ENCODE measurements at places on chromosomes 3 and 15.

GRCh38 chr3:5294356-5294755, 106.8 kb downstream of the EDEM1 start:
- DNase-seq: no peak

DNA sequence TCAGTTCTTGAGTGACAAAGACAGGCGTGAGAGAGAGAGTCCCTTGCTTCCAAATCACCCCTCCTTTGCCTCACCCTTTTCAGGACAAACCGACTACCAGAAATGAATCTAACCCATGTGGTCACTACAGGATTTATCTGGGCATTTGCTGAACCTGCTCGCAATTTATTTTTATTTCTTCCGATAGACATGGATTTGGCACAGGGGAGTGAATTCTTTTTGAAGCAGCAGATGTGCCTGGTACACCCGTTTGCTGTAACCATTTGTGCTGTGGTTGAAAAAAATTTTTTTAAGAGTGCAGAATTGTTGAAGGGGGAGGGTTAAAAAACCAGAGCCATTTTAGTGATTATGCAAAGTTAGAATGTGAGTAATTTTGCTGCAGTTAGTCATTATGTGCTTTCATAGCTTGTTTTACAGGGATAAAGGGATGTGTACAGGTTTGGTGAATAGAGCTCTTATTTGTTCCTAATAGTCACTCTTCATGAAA, 442.0 kb downstream of the LPP start:
- DNase-seq: no peak

GRCh38 chr3:146280864-146281263, 30.0 kb upstream of the PLSCR4 start:
- DNase-seq: no peak

- no peak for DNase-seq
These were observed 30.7 kb downstream of the DUOX2 start for GRCh38 chr15:45083223-45083622.

DNA sequence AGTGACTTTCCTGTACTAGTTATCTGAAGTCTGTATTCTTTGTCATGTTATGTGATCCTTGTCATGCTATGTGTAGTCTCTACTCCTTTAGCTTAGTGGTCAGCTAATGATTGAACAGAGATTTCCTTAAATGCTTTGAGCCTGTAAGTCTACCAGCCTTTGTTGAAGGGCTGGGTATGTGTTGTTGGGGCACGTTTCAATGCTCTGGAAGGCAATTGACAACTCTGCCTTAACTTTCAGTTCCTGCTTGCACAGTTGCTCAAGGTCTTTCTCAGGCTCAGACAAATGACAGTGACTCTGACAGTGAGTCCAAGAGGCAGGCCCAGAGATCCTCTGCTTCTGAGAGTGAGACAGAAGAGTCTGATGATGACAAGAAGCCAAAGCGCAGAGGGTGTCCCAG, 89.3 kb downstream of the CHD2 start:
- no peak for DNase-seq

GRCh38 chr3:127761441-127761801, 60.9 kb downstream of the MGLL start:
- DNase-seq: no peak

DNA sequence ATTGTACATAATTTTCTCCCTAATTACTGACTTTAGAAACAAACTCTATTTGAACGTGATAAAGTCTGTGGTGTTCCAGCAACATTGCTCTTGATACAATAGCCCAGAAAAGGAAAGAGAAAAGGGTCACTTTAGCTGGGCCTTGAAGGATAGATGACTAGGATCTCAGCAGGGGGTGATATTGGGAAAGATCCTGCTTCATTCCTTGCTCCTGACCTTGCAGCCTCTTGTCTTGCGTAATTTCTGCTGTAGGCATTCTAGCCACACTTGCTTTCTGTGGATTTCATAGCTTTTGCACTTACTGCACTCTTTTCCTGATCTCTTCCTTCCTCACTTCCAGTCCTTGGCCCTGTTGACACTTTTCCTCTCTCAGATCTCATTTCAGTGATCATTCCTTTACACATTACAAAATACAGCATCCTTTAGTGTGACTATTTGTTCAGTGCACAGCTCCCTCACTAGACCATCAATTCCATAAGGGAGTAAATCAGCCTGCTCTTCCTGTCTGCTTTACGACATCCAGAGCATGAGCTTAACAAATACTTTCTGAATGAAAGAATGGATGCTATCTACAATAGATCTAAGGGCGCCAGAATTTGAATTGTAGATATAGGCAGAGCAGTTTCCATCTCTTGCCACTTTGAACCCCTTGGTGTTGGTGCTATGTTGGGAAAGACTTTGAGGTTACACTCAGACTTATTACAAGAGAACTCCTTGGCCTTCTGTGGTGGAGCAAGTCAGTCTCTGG, 559.6 kb upstream of the MDFIC2 start:
- no peak for DNase-seq

DNA sequence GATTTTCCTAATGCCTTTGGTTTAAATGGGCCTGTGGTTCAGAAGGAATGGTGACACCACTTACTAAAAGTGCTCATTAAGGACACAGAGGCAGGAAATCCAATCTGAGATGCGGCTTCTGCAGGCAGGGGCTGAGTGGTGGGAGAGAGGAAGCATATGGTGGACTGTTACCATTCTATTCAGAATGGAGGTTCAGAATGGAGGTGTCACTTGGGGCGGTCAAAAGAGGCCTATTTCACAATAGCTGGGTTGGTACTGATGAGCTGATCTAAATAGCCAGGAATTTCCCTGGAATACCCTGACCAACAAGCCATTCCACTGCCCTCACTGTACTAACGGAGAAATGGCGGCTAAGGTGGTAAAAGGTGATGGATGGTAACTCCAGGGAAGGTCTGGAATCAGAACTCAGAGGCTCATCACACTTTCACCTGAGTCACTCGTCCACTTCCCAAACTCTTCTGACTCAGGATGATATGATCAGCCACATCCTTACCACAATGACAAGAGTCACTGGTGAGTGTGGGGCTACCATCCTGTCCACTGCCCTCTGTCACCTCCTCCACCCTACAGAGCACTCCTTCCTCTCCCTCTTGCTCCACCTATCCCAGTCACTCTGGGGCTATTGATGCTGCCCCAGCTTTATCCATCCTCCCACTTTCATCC, 15.7 kb downstream of the RFT1 start:
- DNase-seq: no peak

GRCh38 chr3:145191543-145191942, 969.4 kb downstream of the PLOD2 start:
- no peak for DNase-seq

GRCh38 chr3:53817211-53817610, 29.0 kb downstream of the CHDH start:
- DNase-seq: no peak

- DNase-seq: no peak
These were observed 5.9 kb downstream of the USP3 start for GRCh38 chr15:63509955-63510940.

DNA sequence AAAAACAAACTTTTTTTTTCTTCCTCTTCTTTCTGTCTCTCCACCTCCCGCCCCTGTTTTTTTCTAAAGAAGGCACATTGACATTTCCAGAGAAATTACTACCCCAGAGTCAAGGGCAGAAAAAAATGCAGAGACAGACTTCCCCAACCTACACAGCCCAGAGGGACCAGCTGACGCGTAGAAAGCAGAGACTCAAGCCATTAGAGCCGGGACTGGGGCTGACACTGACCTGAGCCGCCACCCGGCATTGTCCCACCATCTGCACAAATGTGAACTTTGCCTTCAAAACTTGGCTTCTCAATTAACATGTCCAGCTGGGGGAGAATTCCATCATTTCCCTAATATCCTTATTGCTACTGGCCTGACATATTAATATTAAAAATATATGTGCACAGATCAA, 385.6 kb downstream of the NR2F2 start:
- no peak for DNase-seq

- DNase-seq: no peak
These were observed 132.2 kb upstream of the NR2E3 start for GRCh38 chr15:71678191-71678590.

DNA sequence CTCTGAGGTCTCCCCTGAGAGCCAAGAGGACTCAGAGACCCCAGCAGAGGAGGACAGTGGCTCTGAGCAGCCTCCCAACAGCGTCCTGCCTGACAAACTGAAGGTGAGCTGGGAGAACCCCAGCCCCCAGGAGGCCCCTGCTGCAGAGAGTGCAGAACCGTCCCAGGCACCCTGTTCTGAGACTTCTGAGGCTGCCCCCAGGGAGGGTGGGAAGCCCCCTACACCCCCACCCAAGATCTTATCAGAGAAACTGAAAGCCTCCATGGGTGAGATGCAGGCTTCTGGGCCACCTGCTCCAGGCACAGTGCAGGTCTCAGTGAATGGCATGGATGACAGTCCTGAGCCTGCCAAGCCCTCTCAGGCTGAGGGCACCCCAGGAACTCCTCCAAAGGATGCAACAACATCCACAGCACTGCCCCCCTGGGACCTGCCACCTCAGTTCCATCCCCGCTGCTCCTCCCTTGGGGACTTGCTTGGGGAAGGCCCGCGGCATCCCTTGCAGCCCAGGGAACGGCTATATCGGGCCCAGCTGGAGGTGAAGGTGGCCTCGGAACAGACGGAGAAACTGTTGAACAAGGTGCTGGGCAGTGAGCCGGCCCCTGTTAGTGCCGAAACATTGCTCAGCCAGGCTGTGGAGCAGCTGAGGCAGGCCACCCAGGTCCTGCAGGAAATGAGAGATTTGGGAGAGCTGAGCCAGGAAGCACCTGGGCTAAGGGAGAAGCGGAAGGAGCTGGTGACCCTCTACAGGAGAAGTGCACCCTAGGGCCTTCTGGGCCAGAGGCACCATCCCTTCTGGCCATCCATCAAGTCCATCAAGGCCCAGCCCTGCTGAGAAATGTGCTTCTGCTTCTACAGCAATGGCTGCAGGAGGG, 23.6 kb downstream of the PLEKHO2 start:
- DNase-seq: no peak

DNA sequence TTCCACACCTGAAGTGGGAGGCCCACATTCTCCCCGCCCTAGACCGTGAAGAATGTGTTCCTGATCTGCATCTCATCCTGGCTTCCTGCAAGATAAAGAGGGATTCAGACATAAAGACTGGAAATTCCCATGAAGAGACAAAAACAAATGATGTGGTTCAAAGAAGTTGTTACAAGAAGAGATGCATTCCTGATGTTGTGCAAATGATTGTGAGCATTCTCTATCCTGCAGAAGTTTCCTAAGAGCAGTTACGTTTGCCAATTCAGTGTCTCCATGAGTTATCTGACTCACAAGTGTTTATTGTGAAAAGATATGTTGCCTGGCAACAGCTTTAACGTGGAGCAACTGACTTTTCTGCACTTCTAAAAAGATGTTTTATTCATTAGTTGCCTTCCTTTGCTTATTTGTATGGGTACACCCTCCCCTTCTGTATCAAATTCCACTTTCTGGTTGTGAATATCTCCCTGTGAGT, 107.8 kb downstream of the ZIC4 start:
- DNase-seq: no peak

- DNase-seq: no peak
These were observed 480.1 kb upstream of the SGO1 start for GRCh38 chr3:20666091-20666490.

DNA sequence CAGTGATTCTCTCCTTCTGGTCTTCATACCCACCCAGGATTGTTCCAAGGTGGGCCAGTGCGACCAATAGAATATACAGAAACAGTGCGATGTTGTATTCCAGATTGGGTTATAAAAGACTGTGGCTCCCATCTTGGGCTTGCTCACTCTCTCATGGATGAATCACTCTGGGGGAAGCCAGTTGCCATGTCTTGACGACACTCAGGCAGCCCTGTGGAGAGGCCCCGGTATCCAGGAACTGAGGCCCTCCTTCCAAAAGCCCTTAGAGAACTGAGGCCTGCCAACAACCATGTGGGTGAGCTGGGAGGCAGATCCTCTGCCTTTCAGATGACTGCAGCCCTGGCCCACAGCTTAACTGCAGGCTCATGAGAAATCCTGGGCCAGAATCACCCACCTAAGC, 57.2 kb downstream of the SH3GL3 start:
- DNase-seq: no peak

DNA sequence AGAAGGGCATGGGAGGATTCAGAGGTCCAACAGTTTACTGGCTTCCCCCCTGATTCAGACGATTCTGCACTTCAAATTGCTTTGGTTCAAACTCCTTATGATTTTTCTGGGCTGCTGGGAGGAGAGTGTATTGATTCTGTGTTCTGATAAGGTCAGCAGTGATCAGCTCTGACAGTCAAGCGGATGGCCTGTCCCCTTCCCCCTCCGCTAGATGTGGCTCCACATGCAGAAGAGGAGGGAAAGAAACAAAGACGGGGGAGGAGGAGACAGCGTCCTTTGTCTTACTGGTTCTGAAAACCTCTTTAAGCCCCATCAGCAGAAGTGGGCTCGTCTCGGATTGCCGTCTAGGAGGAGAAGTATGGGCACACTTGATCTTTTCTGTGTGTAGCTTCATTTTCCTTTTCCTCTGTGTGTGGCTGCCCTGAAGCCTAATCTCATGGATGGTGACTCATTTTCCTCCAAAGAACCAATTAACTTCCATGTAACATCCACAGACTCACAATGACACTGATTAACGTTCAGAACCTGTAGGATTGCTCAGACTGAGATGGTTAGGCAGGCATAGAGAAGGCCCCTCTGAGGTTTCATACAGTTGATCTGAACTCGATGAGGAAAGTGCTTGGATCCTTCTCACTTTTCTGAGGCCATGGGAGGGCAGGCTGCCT, 162.4 kb upstream of the PPP2R3A start:
- DNase-seq: no peak

- DNase-seq: no peak
These were observed 189.0 kb upstream of the TMC3 start for GRCh38 chr15:81562986-81563385.

DNA sequence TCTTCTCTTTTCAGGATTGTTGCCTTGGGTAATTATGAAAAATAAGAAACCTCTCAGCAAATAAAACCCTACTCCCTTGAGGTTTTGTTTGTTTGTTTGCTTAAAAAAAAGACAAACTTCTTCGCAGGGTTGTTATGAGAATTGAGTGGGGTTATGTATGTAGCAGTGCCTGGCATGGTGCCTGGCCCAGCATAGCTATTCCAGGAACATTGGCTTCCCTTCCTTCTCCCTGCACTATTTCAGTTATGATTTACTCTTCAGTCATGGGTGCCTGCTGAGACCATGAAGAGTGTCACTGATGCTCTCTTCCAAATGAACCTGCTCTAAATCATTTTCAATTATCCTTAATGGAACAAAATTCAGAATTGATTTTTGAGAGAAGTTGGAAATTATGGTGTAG, 283.5 kb upstream of the ROPN1 start:
- no peak for DNase-seq

GRCh38 chr3:127822682-127823425, 539 bp upstream of the MGLL start:
- no peak for DNase-seq

DNA sequence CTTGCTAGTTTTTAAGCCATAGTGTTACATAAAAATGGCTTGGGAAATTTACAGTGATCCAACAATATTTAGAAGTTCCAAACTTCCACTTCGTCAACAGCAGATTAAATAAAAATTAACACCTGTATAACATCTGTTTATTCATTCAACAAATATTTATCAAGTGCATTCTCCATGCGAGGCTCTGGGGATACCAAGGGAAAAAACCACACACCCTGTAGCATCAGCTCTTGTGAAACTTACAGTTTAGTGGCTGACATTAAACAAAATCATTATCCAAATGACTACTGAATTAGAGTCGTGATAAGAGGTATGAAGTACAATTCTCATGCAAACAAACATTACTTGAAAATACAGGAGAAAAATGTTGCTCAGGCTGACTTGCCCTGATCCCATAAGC, 122.9 kb downstream of the DLG1 start:
- DNase-seq: no peak

Measured in hypothalamus (tissue), 51 donors.